ENCODE measurements at places on chromosomes 11 and 22.

DNA sequence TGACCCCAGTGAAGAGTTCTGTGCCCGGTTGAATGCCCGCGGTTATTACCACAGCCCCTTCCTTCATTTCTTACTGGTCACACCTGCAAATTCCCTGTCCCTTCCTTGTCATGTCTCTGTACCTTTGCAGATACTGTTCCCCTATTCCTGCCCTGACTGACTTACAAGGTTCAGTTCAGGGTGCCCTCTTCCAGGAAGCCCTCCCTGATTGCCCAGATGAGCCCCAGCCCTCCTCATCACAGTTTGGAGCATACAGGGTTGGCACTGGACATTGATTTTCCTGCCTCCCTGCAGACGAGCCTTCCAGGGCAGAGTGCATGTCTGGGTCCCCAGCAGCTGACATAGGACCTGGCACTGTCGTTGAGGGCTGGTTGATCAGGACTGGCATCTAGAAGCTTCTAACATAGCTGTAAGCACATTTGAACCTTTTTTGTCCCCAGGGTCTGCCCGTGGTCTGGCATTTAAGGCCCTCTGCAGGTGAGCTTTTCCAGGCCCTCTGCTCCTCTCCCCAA, 70.4 kb upstream of the SHISAL1 start:
- DNase-seq = no peak

- DNase-seq = no peak
These were observed 10.8 kb upstream of the C11orf96 start for GRCh38 chr11:43931717-43932039.

DNA sequence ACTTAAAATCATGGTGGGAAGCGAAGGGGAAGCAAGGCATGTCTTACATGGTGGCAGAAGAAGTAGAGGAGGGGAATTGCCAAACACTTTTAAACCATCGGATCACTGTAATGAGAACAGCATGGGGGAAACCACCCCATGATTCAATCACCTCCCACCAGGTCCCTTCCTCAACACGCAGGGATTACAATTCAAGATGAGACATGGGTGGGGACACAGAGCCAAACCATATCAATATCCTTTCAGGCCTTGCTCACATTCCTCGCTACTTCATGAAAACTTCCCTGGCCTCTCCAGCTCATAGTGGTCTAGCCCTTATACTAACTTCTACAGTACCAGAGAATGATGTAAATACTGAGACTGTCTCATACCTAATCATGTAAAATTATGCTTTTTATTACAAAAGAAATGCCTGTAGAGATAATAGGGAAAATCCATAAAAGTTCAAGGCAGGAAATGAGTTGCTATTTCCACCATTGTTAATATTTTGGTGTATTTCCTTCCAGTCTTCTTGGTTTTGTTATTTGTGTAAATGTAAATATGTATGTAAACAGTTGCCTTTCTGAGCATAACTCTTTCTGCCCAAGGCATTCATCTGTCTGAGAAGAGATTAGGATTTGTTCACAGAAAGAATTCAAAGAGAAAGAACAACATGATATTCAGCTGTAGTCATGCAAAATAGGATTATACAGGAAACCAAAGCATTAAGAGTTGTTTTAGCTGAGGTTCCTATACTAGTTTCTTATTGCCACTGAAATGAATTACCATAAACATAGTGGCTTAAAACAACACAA, 104.3 kb upstream of the LDLRAD3 start:
- DNase-seq = no peak

GRCh38 chr22:44403166-44403565, 90.4 kb upstream of the SHISAL1 start:
- DNase-seq = no peak

DNA sequence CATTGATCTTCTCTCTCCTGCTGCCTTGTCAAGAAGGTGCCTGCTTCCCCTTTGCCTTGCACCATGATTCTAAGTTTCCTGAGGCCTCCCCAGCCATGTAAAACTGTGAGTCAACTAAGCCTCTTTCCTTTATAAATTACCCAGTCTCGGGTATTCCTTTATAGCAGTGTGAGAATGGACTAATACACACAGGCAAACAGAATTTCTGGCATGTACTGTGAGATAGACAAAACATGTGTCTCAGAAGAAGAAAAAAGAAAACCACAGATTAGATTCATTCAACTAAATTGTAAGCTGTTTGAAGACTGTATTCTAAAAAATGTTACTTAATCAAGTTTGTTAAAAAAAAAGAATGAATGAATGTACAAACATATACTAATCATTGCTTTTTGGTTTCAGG, 1.5 kb upstream of the MMP20 start:
- DNase-seq = peak; percentile 49
